Stimulated activated CD8-positive, alpha-beta memory T cell treated with anti-CD3 and anti-CD28 coated beads, Interleukin-4, amount 100 ng/mL, for 1 hour (primary cell): ENCODE measurements at places on chromosomes 7 and 10.

DNA sequence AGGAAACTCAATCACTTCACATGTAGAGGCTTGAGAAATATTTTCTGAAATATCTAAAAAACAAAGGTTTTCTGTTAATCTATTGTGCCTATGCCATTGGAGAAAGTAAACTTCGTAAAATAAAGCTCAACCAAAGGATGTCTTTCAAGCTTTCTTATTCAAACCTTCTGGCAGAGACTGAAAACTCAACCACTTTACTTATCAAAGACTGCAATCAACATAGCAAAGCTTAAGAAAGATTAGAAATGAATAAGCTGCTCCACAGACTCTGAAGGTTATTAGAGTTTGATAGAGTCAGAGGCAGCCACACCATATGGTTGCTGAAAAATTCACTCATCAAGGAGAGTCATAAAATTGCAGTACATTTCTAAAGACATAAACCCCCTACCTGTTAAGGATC, 245.8 kb upstream of the MEOX2 start:
- no peak for DNase-seq

- DNase-seq, result no peak
Observed at GRCh38 chr7:86058649-86059048, 585.1 kb upstream of the GRM3 start.

DNA sequence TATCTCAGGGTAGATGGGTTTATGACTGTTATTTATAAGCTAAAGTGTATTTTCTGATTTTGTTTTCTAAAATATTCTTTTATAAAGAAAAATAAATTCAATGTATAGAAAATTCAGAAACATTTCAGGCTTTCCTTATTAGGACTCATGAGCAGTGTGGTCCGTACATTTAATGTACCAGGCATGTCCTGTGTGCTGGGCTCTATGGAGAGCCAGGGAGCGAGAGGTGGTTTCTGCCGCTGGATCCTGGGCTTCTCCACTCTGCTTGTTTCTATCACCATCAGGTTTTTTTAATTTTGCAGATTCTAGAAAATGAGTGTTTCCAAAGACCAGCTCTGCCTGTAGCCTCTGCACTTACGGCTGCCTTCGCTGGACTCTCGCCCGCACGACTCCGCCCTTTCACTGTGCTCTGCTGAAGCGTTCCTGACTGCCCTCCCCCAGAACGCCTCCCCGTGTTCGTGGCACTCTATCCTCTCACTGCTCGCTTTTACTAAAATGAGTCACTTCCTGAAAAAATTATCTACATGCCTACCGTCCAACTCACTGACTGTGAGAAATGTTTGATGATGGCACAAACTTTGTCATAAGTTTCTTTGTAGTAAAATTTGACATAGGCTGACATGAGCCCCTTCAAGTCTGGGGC, 188.5 kb downstream of the ZMYND11 start:
- DNase-seq, result no peak

DNA sequence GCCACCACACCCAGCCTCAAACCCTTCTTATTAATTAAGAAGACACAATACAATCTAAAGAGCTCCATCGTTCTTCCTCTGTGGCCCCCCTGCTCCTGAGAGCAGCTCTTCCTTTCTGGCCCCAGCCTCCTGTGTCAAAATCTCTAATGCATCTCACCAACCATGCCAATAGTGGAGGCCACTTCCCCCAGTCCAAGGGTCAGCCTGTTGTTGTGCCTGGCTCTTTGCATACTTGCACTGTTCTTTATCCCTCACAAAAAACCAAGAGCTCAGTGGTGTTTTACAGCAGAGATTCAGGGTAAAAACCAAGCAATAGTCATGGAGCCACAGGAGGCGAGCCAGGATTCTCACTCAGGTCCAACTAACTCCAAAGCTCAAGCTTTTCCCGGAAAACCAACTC, 190.2 kb downstream of the GFRA1 start:
- no peak for DNase-seq

DNA sequence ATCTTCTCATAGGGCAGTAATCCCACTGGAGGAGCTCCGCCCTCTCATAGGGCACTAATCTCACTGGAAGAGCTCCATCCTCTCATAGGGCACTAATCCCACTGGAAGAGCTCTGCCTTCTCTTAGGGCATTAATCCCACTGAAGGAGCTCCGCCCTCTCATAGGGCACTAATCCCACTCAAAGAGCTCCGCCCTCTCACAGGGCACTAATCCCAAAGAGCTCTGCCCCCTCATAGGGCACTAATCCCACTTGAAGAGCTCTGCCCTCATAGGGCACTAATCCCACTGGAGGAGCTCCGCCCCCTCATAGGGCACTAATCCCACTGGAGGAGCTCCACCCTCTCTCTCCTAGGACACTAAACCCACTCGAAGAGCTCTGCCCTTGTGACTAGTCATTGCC, 3.4 kb upstream of the FUOM start:
- no peak for DNase-seq

DNA sequence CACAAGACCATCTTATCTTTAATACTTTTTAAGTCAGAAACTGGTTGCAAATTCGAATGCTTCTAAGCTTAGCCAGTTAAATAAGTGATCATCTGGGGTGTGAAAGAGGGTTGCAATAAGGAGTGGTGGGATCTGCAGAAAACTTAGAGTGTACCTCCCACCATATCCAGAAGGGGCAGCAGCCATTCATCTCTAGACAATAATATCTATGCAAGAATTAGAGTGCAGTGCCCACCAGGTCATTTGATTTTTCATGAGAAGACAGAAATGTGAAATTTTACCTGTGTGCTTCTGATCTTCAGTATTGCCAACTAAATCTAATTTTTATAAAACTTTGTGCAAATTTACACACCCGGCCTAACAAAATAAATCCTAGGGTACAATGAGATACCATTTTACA, 127.2 kb upstream of the SP4 start:
- DNase-seq, result no peak

DNA sequence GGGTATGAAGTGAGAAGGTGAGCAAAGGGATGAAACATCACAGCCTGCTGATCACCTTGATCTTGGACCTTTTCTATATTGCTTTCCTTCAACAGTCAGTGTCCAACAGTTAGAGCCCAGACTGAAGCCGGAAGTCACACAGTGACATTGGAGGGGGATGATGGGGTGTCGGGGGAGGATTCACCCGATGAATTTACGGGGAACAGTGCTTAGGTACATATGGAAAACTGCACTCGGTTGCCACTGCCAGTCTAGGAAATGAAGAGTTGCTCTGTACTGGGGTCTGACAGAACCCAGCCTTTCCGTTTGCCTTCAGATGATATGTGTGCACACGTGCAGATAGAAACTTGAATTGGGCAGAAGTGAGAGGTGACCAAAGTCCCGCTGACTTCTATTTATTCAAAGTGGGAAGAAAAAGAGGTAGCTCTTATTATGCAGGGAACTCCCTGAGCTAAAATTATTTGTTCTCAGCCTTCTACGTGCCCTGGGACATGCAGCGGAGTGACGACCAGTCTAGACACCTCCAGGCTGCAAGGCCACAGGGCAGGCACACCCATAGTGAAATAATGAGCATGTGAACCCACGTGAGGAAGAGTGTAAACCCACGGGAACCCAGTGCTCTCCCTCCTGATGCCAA, 107.2 kb upstream of the INHBA start:
- DNase-seq, result no peak

DNA sequence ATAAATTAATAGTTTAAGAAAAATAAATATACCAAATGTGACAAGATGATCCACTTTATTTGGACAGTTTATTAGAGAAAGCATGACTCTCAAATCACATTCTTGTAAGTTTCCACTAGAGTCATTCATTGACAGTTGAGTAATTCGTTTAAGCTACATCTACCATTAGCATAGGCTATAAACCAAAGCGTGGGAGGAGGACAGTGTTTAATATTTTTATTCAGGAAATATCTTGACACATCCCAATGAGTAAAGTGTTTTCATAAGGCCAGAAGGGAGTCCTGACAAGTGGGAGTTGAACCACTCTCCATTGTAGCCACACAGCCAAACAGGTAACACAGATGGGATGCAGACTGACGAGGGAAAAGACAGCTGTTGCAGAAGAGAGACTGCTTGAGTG, 386.5 kb upstream of the SEMA3D start:
- DNase-seq, result no peak

- no peak for DNase-seq
Observed at GRCh38 chr7:108103558-108104298, 26.4 kb downstream of the LAMB4 start.

GRCh38 chr7:1742555-1743303, 72.7 kb downstream of the ELFN1 start:
- DNase-seq, result no peak
